Activated T-cell treated with anti-CD3 and anti-CD28 coated beads, Interleukin-2, amount 50 U/mL, for 48 hours (primary cell): ENCODE measurements at places on chromosomes 2 and 18.
A peak's percentile ranks its signal among the peaks of the same experiment; 100 is the strongest.

- DNase-seq: no peak
These were observed 36.0 kb downstream of the ANKRD12 start for GRCh38 chr18:9172506-9173127.

DNA sequence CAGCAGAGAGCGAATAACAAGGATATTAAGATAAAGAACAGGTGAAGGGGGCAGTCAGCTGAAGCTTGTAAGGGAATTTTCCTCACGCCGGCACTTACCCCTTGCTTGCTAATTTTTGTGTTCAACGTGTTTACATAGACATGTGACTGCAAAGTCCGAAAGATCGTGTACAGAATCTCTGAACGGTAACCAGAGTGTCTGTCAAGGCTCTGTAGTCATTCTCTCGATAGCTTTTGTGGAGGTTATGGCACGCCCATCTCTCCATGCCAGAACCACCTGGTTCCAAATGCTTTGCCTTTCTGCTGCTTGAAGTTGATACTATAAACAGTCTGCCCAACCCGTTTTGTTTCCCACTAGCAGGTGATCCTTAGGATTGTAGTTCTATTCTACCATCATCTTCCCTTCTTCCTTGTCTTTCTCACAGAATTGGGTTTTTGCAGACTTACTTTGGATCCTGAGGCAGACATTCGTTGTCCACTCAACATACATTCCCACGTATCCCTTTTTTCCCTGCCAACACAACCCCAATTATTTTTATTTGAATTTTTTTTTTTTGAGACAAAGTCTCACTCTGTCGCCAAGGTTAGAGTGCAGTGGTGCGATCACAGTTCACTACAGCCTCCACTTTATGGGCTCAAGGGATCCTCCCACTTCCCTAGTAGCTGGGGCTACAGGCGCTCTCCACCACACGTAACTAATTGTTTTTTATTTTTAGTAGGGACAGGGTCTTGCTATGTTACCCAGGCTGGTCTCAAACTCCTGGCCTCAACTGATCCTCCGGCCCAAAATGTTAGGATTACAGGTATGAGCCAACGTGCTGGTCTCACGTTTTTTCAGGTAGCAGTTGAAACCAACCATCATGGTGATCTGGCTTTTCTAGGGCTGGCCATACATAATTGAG lies 1.3 kb upstream of the USP34 start:
- DNase-seq: peak; percentile 36

DNA sequence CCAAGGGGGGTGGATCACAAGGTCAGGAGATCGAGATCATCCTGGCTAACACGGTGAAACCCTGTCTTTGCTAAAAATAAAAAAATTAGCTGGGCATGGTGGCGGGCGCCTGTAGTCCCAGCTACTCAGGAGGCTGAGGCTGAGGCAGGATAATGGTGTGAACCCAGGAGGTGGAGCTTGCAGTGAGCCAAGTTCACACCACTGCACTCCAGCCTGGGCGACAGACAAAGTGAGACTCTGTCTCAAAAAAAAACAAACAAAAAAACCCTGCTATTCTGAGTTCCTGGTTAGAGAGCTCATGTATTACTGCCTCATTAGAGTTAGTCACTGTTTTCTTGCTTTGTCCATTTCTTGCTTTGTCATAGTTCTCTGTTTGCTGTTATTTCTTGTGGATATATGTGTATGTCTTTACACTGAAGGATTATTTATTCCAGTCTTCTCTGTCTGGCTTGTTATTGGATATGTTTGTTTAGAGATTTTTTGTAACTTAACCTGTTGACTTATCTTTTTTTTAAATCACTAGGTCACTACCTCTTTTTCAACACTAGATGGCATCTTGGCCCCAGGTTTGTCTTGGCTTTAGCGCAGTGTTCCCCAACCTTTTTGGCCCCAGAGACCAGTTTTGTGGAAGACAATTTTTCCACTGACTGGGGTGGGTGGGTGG lies 17.0 kb downstream of the TTLL4 start:
- no peak for DNase-seq

- DNase-seq: peak; percentile 58
These were observed 147.8 kb upstream of the ERBB4 start for GRCh38 chr2:212686285-212686895.

DNA sequence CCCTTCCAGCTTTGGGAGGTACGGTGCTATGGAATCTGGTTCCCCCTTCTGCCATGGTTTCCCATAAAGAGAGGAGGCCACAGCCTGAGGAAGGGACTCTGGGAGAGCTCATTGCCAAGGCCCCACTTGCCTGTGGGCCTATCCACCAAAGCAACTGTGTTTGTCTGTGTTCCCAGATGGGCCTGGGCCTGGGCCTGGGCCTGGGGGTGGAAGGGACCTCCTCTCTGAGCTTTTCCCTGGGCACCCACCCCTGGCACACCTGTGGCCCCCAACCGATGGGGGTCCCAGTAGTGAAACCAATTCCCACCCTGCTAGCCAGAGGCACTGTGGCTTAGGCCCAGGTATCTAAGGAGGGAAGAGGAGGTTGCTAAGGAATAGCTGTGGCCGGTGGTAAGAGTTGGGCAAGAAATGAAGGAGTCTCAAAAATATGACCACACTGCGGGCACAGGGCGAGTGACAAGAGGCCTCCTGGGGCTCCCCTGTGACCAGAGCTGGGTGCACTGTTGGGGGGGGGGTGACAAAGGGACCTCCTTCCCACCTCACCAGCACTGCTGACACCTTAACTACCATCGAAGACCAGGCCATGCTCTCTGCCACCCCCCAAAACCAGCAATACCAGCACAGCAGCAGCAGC lies 4.9 kb upstream of the DUSP2 start:
- peak; percentile 17 for DNase-seq

GRCh38 chr2:200367155-200367554 lies 60.7 kb downstream of the SPATS2L start:
- no peak for DNase-seq

GRCh38 chr18:22285361-22286140 lies 116.2 kb downstream of the GATA6 start:
- DNase-seq: no peak

GRCh38 chr2:233199870-233200269 lies 51.6 kb upstream of the ATG16L1 start:
- no peak for DNase-seq

DNA sequence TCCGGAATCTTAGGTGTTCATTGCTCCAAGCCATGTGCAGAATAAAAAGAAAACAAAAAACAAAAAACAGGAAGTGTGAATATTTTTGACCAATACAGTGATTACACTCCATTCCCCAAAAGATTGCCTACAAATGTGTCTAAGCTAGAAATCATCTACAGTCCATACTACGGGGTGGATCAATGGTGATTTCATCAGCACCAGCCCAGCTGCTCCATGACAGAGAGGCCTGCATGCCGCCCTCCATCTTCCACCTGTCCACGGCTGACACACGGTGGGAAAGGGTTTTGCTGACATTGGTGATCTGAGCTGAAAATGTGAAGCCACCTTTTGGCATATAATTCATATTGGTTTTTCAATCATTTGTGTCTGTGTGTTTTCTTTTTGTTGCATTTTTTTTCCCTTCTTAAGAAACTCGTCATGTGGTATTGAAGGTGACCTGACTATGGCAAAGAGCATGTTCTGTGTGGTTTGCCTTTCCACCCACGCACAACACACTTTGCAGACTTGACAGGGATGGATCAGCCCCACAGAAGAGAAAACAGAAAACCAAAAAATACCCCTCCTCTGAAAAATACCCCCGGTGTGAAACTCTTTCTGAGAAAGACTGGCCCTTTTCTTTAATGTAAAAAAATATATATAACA lies 533.1 kb downstream of the RNF144A start:
- peak; percentile 76 for DNase-seq

DNA sequence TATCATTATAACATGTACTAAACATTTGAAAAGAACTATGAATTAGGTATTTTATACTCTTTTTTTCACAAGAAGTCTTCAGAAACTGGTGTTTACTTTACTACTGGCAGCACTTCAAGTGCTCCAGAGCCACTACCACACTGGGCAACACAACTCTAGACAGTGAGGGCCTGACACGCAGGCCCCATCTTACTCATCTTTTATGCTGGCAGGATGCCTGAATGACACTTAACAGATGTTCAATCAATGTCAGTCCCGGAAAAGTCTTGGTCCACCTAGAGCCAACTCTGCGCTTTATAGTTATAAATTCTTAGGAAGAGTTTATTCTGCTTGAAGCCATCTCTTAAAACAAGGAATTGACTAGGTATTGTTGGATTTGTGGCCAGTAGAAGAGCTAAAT lies 8.7 kb upstream of the WIPF1 start:
- DNase-seq: peak; percentile 60

- no peak for DNase-seq
These were observed 126.4 kb upstream of the CD226 start for GRCh38 chr18:70074116-70074515.

GRCh38 chr2:229725716-229726574 lies 11.6 kb upstream of the DNER start:
- no peak for DNase-seq

- no peak for DNase-seq
These were observed 284.0 kb upstream of the GCFC2 start for GRCh38 chr2:75994759-75995158.

DNA sequence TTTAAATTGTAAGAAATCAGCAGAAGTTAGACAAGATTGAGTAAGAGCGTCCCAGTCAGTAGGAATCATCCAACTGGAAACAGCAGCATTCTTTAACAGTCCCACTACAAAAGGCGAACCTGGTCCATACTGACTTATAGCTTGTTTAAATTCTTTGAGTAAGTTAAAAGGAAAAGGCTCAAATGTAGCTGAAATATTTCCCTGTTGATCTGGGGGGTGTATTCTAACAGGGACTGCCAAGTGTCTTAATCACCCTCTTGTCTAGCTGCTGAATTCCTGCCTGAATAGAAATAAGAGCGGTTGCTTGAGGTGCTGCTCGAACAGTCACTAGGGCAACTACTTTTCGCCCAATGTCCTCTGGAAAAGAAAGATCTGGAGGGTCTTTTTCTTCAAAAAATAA lies 56.4 kb upstream of the FMNL2 start:
- DNase-seq: no peak

DNA sequence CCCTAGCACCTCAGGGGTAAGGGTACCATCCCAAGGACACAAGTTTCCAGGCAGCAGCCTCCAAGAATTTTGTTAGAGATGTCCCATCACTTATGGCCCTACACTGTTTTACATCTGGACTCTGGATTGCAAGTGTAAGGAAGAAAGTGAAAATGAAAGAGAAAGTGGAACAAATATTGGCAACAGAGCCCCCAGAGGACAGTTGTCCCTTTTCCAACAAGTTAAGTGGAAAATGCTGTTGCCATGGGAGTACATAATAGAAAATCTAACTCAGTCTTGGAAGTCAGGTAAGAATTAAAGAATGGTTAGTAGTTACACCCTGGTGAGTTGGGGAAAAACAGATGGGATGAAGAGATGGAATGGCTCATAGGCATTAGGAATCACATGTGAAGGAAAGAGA lies 50.6 kb downstream of the TTC21B start:
- no peak for DNase-seq

GRCh38 chr2:152166633-152167032 lies 8.9 kb downstream of the STAM2 start:
- DNase-seq: no peak

- DNase-seq: no peak
These were observed 9.0 kb downstream of the OBSL1 start for GRCh38 chr2:219562049-219563020.

DNA sequence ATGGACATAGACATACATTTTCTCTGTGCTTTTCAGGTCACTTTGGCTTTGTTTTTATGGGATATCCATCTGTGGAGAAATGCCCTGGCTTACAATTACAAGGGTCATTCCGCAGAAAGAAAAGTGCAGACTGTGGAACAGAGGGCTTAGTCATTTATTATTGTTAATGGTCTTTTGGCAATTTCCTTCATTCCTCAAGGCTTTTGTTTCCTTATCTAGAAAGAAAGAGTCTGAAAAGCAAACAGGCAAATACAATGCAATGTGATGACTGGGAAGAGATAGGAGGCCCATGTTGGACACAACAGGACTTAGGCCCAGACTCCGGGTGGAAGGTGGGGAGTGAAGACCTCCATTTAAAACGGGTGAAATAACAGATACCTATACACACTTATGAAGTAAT lies 129.5 kb upstream of the CAVIN2 start:
- DNase-seq: no peak

- no peak for DNase-seq
These were observed 140.4 kb downstream of the SMAD2 start for GRCh38 chr18:47790036-47790435.
